Anterior cingulate cortex (tissue), 58 donors: ENCODE measurements at places on chromosomes 12 and 14.

- no peak for DNase-seq
Measured at GRCh38 chr12:67804168-67804567, 155.6 kb downstream of the DYRK2 start.

DNA sequence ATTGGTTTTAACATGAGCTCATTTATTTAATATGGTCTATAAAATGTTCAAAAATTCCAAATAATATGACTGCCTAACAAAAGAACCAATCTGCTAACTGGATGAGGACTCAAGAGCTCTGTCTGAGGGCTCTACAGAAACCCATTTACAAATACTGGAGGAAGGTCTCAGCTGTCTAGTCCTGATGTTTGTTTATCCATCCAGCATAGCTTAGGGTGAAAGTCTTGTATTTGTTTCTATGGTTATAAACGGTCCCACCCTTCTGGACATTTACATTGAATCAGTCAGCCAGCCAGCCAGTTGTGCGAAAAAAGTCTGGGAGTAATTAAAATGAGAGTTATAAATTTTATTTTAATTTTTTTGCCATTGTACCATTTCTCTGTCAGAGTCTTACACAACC is 220.7 kb downstream of the BMP4 start:
- no peak for DNase-seq

GRCh38 chr12:122067966-122068365 is 10.6 kb upstream of the MLXIP start:
- no peak for DNase-seq

DNA sequence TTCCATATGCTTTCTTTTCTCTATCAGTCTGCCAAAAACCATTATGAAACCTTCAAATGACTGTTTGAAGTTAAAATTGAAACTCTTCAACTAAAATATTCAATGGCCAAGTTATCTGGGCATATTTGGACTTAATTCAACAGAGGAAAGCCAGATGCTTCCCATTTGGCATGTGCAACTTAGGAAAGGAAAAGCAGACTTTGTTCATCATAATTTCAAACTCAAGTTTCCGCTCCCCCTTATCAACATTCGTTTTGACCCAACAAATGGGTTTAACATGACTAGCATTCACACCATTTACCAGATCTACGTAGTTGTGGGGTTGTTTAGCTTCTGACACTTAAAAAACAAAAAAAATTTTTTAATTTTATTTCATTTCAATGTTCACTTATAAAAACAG is 75.7 kb downstream of the PLEKHG7 start:
- no peak for DNase-seq

DNA sequence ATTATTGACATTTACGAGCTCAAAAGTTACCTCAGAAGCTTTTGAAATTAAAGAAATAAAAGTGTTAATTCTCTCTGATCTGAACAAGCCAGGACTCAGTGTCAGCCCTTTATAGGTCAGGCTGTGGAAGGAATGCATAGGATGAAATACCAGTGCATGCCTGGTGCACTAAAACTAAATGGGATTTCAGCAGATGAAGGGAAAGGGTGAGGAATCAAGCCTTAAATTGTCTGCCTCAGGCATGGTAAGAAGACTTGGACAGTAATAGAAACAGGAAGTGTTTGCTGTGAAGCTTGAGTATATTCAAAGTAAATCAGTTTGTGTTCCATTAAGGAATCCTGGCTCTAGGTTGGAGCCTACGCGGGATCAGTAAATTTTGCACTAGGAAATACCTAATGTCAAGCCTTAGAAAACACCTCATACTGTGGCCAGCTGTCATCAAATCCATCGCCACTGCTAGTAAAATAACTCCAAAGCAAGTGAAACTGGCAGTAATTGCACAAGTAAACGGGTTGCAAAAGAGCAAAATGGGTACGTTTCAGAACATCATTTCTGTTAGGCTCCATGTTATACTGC is 76.3 kb downstream of the PDE3A start:
- DNase-seq: no peak

- DNase-seq: no peak
Measured at GRCh38 chr12:2057795-2058408, 5.1 kb downstream of the CACNA1C start.

DNA sequence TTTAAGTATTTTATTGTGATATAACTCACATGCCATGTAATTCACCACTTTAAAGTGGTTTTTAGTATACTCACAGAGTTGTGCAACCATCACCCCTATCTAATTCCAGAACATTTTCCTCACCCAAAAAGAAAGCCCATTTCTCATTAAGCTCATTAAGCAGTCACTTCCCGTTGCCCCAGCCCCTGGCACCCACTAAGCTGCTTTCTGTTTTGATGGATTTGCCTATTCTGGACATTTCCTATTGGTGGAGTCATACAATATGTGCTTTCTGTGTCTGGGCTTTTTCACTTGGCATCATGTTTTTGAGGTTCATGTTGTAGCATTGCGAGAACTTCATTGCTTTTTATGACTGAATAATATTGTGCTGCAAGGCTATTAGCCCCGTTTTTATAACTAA is 66.0 kb downstream of the ARL6IP4 start:
- DNase-seq: no peak

GRCh38 chr12:106135781-106136180 is 3.0 kb downstream of the NUAK1 start:
- DNase-seq: no peak

DNA sequence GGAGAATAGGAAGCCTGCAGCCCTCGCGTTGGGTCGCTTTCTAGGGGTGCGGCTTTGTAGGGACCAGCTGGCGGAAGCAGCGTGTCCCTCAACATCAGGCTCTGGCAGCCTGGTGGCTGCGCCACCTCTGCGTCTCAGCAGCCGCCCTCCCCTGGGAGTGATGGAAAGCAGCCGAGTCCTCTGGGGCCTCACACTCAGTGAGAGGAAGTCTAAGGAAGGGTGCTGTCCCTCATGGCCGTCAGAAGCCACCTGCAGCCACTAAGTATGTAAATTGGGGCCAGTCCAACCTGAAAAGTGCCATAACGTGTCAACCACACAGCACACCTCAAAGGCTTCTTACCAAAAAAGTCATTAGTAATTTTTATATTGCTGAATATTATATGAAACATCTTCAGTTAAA is 80.3 kb downstream of the WDR20 start:
- DNase-seq: no peak

- DNase-seq: no peak
Measured at GRCh38 chr12:106646472-106646871, 63.7 kb downstream of the RFX4 start.

DNA sequence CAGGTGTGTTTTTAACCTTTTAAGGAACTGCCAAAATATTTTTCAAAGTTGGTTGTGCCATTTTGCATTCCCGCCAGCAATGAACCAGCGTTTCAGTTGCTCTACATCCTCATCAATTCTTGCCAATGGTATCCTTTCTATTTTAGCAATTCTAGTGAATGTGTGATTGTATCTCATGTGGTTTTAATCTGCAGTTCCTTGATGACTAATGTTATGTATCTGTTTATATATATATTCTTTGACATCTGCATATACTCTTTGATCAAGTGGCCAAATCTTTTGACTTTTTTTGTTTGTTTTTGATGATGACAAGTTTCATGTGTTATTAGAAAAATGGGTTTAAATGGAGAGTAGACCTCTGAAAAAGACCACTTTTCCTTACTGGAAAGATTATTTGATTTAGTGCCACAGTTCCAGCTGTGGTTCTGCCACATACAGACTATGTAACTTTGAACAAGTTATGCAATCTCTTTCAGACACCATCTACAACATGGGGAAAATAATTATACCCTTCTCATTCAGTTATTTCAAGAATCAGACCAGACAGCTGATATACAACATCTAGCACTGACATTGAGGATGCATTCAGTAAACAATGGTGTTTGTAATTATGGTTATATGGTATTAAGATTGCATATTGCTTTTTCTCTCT is 146.3 kb upstream of the CNOT2 start:
- DNase-seq: no peak

GRCh38 chr14:80393766-80394165 is 182.5 kb upstream of the DIO2 start:
- no peak for DNase-seq

DNA sequence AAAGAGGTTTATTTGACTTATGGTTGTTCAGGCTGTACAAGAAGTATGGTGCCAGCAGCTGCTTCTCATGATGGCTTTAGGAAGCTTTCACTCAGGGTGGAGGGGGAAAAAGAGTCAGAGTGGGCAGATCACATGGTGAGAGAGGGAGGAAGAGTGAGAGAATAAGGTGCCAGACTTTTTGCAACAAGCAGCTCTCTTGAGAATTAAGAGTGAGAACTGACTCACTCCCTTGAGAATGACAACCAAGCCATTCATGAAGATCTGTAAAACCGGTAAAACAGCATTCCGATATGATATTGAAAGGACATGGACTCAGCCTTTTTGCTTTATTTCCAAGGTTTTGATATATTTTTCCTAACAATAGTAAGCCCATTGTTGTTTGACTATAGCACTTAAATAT is 501.2 kb downstream of the GALC start:
- DNase-seq: no peak

DNA sequence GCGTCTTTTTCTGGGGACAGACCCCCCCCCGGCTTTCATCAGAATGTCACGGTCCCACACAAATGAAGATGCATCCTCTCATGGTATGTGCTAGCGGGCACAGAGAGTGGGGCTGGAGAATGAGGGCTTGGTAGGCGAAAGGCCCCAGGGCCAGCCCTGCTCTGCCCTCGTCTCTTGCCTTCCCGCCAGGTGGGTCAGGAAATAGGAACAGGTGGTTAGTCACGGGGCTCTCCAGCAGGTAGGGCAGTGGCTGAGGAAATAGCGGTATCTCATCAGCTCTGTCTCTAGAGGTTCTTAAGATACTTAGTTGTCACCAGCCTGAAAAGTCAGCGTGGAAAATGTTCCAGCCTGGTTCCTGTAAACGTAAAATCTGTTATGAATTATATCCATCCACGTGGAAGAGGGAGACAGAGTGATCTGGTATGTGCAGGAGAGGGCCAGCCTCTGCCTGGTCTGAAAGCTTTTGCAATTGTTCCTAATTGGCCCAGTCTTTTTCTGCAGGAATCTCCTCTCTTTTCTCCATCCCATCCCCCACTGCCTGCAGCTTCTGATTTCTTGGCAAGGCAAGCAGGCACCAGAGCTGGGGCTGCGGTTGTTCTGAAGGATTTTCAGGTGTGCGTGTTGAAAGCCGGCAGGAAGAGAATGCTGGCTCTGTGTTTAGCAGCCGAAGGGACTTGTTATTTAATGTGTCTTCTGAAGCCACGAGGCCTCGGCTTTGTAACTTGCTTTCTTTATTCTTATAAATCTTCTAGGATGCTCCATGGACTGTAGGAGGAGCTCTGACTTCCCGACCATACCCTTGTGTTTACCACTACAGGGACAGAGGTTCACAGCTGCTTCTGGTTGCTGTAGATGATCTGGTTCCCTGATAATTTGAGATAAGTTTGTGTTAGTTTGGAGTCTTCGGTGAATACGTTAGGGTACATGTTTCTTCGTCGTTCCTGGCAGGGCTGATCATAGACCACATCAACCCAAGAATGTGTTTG is 131.1 kb downstream of the CACNA1C start:
- DNase-seq: no peak

- no peak for DNase-seq
Measured at GRCh38 chr12:95390932-95391331, 83.0 kb upstream of the METAP2 start.

DNA sequence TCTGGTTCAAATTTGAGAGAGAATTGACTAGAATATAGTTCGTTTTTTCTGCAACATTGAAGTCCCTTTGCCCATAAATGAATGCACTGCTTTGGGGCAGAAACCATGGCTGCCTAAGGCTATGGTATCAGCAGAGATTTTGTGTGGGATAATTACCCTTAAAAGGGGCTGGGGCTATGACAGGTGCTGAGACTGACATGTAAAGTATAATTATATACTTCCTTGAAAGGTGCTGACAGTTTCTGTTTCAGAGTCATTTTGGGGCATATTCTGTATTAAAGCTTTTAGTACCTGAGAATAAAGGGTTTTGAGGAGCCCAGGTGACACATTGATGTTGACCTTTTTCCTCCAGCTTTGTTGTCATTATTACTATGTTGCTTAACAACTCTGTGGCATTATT is 150.3 kb upstream of the PTPRQ start:
- DNase-seq: no peak
